ENCODE measurements at places on chromosomes 11 and 22.

GRCh38 chr11:16148301-16148931 is 207.9 kb downstream of the SOX6 start:
- DNase-seq = no peak

- DNase-seq = no peak
Observed at GRCh38 chr11:12674936-12675696, 895 bp downstream of the TEAD1 start.

- no peak for DNase-seq
Observed at GRCh38 chr22:38569181-38569971, 607 bp downstream of the DMC1 start.

DNA sequence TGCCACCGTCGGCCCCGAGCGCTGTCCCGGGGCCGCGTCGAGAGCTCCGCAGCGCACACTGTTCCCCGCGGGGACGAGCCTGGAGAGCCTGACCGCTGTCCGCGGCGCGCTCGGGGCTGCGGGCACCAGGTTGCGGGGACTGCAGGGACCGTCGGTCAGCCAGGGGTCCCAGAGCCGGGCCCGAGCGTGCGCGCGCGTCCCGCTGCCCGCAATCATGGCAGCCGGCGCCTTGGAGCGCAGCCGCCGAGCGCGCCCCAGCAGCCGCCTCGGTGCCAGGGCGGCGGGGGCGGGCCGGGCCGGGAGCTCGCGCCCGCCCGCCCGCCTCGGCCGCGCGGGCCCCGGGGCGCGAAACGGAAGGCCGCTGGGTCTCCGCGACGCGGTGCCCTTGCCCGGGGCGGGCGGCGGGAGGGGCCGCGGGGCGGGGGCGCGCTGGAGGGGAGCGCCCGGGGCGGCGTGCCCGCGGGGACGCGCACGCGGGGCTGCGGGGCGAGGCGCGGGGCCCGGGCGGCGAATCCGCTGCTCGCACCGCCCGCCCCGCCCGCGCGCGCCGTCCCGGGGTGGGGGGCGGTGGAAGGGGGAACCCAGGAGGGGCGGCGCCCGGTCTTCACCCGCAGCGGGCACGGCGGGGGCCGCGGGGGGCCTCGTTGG is 79.4 kb upstream of the PPARA start:
- peak; percentile 48 for DNase-seq

DNA sequence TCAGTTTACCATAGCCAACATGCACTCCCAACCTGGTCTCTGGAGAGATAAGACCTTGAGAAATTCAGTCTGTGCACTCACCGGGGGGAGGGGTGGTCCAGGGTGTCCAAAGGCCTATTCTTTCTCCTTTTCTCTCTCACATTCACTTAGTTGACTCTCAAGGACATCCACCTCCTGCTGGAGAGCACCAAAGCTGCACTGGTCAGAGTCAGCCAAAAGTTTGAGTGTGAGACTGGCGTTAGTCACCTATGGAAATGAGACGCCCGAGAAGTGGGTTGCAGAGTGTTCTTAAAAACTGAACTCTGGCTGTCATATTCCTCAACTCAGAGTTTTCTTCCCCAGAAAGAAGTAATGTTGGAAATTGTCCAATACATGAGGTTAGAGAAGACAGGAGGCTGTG is 5.0 kb upstream of the UBQLNL start:
- DNase-seq = no peak

GRCh38 chr11:124193221-124194010 is 10.3 kb downstream of the OR10D3 start:
- no peak for DNase-seq

DNA sequence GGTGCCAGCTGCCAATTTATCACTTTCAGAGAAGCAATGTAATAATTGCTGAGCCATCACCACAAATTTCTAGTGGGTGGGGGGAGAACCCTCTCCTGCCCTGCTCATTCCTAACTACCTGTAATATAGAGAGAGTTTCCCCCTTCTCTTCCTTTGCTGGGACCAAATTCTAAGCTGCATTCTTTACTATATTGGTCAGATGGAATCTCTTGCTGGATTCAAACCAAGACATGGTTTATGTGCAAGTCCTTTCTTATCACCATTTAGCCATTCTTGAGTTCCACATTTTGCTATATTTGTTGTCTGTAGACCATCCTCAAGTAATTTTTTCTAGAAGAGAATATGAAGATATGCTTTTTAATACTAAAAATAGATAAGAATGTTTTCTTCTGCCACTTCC is 452.1 kb downstream of the MN1 start:
- no peak for DNase-seq

DNA sequence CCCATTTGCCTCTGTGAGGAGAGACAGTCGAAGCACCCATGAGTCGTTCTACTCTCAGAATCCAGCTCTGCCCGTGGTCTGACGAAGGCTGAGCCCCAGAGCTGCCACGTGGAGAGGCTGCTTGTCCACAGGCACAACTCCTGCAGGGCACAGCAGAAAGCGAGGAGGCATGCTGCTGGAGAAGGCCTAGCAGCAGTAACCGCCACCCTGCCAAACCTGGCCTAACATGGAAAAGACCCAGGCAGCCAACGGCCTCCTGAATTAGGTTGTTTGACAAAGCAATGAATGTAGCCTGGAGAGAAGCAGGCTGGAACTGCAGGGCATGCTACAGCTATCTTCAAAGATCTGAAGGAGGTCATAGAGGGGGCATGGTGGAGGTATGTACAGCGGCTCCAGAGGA is 89.7 kb downstream of the SNX19 start:
- no peak for DNase-seq

GRCh38 chr11:125494031-125494360 is 2.1 kb downstream of the FEZ1 start:
- DNase-seq = no peak

GRCh38 chr22:20868025-20868962 is 9.5 kb downstream of the SNAP29 start:
- DNase-seq = no peak

DNA sequence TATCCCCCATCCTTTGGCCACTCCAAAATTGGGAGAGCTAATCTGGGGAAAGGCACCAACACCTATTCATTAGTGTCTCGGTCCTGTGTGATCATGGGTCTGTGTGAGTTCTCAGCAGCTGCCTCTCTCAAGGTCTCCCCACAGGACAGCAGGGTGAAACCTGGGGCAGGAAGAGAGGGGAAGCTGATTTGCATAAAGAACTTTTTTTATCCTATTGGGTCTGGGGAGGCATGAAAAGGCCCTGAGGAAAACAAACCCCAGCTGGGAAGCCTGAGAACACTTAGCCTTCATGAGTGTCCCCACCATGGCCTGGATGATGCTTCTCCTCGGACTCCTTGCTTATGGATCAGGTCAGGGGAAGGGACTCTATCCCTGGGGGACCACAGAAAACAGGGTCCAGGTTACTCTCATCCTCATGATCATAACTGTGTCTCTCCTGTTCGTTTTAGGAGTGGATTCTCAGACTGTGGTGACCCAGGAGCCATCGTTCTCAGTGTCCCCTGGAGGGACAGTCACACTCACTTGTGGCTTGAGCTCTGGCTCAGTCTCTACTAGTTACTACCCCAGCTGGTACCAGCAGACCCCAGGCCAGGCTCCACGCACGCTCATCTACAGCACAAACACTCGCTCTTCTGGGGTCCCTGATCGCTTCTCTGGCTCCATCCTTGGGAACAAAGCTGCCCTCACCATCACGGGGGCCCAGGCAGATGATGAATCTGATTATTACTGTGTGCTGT is 116.0 kb upstream of the TOP3B start:
- no peak for DNase-seq

- no peak for DNase-seq
Observed at GRCh38 chr11:8232849-8233606, 30.6 kb downstream of the LMO1 start.

GRCh38 chr22:23000657-23001347 is 69.5 kb upstream of the GNAZ start:
- peak; percentile 1 for DNase-seq

GRCh38 chr11:2536440-2536989 is 91.7 kb downstream of the KCNQ1 start:
- DNase-seq = no peak

GRCh38 chr11:34298871-34299270 is 58.9 kb downstream of the ABTB2 start:
- DNase-seq = no peak

GRCh38 chr22:24566899-24567511 is 11.2 kb downstream of the SNRPD3 start:
- DNase-seq = no peak

DNA sequence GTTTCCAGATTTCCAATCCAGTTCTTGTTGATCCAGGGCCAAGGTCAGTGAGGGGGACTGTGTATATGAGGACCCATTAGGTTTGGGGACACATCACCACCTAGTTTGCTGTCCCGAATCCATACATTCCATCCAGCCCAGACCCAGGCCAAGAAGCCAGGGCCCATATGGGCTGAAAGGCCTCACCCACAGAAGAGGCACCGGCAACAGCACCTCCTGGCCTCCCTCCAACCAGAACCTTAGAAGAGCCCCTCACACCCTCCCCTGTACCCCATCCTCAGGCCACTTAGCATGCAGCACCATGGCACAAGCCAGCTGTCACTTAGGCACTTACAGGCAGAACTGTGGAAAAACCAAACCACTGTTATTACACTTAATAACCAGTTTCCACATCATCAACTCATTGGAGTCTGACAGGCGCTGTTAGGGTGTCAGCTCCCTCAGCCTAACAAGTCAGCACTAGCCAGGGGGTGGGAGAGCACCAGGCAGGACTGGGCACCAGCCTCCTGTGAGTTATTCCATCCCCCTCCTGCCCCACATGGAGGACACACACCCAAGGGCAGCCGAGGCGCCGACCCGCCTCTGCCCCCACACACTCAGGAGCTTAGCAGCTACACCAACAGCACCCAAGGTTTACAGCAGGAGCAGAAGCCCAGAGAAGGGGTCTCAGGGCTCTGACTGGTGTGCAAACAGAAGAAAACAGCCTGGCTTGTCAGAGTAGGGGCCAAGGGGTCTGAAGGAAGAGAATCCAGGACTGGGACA is 132.0 kb downstream of the BUD13 start:
- DNase-seq = no peak

GRCh38 chr22:48205790-48206189 is 1443.3 kb downstream of the TBC1D22A start:
- no peak for DNase-seq

GRCh38 chr11:35118906-35119305 is 20.1 kb upstream of the CD44 start:
- DNase-seq = no peak

- DNase-seq = peak; percentile 9
Observed at GRCh38 chr11:95095858-95096587, 6.4 kb downstream of the ENDOD1 start.
